ENCODE measurements at places on chromosomes 7 and 10.

DNA sequence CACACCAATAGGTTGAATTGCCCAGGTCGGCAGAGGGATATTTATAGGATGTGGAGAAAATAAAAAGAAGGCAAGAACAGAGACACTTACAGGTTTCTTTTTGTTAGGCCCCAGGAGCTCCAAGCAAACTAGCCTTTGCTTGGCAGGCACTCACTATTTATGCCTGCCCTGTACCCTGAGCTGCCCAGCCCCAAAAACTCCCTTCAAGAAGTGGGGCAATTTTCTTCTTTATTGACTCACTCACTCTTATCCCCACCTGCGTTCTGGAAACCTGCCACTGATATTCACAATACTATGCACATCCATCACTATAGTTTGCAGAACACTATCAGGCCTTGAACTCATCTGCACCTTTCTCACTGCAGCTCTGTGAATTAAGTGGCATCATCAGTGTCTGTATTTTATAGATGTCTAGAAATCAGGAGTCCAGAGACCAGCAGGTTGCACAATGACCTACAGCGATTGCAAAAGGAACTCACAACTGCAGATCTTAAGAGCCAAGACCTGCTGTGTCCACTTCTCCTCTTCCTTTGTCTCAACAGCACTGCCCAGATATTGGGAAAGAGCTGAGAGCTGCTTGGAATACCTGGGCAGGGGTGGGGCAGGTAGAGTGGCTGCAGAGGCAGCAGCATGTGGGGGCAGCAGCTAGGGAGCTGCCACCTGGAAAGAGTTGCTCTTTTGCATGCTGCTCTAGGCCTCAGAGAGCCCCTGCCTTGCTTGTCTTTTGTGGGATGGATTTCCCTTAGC lies at the start of gene SFTPD:
Gene SFTPD (minus strand): TSS at position 130 of the 747 bp plus-strand sequence. CDS start 2,446 bp downstream, outside the sequence.
- no peak for DNase-seq

DNA sequence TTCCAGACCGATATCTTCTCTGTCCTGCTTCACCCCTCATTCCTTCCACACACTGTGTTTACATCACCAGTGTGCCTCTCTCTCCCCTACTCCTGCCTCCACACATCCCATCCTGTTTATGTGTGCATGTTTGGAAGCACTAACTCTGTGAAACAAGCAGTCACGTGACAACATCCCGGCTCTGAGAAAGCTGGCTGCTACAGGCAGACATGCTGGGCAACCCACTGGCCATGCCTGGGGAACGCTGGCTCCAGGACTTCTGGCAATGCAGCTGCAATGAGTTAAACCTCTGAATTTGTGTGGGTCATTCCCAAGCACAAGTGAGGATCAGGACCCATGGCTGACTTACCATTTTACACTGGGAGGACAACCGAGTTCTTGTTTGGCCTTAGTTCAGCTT lies 74.0 kb downstream of the WNT2 start:
- no peak for DNase-seq

GRCh38 chr7:97771576-97771975 lies 39.7 kb downstream of the TAC1 start:
- no peak for DNase-seq

GRCh38 chr10:127150136-127150535 lies 46.3 kb downstream of the INSYN2A start:
- no peak for DNase-seq

DNA sequence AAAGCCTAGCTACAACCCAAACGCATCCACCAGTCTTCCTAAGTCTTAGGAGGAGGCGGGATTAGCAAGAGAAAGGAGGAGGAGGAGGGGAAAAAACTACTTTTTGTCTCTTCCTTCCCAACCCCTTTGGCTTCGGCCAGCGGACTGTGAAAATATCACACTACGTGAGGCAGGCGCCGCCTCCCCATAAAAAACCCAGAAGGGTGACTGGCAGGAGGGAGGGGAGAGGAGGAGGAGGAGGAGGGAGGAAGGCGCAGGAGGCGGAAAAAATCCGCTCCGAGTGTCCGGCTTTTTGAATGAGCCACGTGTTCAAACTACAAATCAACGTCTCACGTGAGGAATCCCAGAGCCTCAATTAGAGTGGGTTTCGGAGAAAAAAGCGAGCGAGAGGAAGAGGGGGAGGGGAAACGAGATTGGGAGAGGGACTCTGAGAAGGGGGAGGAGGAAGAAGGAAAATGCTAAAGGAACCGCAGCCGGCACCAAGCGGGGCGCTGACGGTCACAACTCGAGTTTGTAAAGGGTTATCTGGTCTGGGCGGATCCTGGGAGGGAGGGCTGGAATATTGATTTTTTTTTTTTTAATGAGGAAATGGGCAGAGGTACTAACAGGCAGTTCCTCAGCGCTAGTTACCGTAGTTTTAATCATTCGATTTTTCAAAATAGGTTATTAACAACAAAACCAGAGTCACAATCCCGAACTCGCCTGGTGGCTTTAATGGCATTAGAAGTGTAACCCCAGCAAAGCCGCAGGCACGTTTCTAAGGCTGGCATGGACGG lies at the start of gene IGF2BP3:
Gene IGF2BP3 (minus strand): TSS at position 162 of the 776 bp plus-strand sequence. CDS start 381 bp downstream, outside the sequence.
- DNase-seq = peak; percentile 58

- DNase-seq = no peak
Measured at GRCh38 chr7:46955531-46955930, 626.4 kb downstream of the TNS3 start.

DNA sequence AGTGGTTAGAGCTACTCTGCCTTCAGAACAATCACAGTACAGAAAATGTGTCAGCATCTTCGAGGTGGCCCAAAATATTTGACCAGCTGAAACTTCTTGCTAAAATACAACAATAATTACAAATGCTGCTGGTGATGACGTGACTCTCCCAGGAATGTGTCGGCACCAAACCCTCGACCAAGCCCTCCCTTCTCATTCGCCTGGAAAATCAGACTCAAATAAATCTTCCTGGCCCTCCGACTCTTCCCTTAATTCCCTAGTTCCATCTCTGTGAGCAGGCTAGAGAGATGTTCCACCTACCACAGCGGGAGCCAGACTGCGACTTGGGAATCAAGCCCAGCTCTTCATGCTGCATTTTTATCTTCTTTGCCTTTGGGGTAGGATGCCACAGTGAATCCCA lies 4.1 kb downstream of the PRSS2 start:
- DNase-seq = no peak

DNA sequence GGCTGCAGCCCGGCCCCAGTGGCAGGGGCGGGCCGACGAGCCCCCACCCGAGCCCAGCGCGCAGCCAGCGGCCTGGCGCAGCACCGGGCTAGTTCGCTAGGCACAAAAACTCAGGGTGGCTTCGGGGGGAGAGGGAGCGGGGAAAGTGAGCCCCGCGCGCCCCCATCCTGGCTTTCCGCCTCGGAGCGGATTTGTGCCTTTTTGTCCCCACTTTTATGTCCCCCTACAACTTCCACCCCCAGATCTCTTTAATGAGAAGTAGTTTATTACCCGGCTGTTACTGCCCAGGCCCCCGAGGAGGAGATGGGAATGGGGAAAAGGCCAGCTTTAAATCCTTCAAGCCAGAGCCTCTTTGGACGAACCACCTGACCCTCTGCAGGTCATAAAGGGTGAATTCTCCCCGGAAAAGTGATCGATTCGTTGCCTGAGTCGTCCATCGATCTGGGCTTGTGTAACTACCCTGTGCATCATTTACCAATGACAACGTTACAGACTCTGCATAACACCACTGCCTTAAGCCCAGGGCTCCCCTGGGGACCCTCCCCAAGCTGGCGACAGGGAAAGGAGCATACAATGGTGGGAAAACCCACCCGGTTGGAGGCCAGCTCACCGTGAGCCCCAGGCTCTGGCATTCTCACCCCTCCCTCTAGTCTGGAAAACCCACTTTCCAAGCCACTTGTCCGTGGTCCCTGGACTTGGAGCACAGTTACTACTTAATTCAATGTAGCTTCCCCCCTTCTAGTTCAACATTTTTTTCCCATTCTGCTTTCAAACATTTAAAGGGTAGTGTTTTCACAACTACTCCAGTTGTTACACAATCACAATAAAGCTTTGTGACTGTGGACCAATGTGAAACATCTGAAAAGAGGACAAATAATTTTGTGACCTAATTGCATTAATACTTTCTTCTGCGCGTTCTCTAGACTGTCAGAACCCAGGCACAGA lies 748 bp upstream of the SH3PXD2A start:
- no peak for DNase-seq

DNA sequence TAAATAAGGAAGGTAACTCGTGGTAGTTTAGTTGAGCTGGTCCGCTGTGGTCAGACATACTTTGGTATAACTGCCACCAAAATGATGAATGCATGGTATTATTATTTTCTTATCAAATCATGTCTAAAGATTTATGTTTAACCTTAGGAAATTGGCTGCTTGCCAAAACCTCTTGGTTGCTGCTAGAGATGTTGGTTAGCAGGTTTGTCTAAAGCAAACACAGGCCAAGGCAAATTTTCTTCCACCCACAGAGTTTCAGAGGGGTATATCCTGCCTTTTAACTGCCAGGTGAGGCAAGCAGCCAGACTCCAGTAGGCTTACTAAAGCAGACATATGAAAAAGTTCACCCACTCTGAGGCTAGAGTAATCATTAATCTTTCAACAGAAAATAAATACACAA lies 101.4 kb downstream of the SEMA3E start:
- no peak for DNase-seq

DNA sequence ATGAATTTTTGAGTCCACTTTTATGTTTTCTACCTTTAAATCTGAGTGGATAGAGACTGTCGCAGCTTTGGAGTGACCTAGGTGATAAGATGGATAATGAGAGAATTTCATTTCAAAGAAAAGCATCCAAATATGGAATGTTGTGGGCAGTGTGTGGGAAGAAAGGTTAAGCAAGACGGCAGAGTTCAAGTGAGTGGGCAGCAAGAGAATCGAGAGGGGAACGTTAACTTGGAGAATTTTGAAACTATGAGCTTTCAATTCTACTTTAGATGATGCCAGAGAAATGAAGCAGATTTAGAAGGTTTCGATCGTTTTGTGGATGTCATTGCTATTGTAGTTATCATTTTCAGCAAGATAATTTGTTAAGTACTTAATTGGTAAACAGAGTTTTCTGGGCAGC lies 73.0 kb downstream of the XRCC2 start:
- no peak for DNase-seq

DNA sequence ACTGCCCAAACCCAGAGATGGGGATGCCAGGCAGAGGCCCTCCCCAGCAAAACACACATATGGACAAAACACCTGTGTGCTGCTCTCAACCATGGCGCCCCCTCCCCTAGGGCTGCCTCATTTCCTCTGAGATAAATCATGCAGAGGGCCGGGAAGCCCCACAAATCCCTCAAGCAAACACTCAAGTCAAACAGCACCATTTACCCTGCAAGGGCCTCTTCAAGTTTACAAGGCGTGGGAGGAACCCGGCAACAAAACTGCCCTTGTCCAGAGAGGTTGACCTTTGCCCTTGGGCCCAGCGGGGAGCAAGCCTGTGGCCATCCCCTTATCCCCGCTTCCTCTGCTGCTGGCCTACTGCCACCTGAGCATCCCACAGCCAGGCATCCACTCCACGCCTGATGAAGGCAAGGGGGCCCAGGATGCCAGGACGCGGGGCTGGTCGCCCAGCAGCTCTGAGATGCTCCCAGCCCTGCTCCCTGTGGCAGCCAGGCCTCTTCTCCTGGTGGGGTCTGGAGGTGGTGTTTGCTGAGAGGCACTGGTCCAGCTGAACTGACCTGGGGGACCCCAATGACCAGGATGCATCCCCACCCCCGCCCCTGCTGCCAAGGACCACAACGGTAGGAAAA lies 77.4 kb downstream of the DLG5 start:
- no peak for DNase-seq

GRCh38 chr7:131056007-131056406 lies 271.7 kb upstream of the MKLN1 start:
- no peak for DNase-seq

GRCh38 chr10:71614946-71615345 lies 104.6 kb downstream of the C10orf105 start:
- DNase-seq = no peak

DNA sequence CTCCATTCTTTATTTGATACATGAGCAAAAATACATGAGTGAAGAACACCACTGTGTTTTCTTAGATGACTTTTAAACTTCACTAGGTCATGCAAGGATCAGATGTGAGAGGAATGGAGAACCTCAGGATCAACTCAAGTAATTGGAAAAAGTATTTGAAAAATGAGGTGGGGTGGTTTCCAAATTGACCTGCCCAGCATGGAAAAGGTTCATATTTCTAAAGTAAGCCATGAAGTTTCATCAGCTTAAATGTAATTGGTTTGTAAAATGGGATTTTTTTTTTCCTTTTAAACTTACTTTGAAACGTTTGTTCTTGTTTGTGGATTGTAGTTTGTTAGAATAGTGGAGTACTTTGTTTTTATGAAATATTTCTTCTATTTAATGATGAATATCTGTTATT lies 134.8 kb downstream of the MLLT10 start:
- no peak for DNase-seq

GRCh38 chr10:101354328-101355071 lies 535 bp downstream of the BTRC start:
- peak; percentile 71 for DNase-seq

DNA sequence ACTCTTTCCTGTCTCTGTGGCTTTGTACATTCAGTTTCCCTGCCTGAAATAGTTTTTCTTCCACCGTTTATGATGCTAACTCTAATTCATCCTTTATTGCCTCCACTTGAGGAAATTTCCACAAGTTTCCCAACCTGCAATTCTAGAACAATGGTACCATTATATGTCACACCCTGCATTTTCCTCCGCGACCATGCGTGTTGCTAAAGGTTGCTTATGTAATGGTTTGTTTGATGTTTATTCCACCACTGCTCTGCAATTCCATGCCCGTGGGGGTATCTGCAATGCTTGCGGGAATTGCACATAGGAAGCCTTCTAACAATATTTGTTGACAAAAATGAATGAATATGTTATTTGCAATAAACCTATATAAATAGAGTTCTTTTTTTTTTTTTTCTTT lies 69.5 kb upstream of the ST8SIA6 start:
- no peak for DNase-seq

- DNase-seq = no peak
Measured at GRCh38 chr7:47313564-47313963, 268.3 kb downstream of the TNS3 start.

DNA sequence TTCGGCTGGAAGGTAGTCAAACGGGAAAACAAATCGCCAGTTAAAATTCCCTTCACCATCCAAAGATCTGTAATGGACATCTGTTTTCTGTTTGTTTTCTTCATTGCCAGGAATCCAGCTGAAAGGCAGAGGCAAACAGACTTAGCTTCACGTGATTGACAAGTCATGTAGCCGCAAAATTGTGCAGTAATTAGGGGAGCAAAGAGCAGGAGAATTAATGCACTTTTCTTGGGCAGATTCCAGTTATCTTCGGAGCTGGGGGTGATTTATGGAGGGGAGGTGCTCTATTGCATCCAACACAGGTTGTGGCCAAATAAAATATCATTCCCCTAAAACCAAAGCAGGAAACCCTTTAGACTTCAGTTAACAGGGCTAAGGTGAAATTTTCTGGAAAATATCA lies 162.2 kb downstream of the MYOF start:
- no peak for DNase-seq

DNA sequence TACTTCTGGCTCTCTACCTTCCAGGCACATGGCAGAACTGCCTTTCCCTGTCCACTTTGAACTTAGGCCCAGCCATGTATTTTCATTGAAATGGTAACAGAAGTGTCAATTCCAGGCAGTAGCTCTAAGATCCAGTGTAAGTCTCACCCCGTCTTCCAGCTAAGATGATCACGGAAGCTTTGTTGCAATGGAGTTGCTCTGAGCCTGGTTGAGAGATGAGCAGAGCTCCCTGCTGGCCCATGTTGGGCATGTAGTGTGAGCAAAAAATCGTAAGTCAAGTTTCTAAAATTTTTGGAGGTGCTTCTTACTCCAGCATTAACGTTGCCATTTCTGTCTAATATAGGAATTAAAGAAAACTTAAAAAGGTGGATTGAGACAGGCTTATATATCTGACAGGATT lies 274.4 kb downstream of the IPMK start:
- no peak for DNase-seq

GRCh38 chr10:32577448-32577847 lies 131.5 kb downstream of the CCDC7 start:
- DNase-seq = no peak

- DNase-seq = no peak
Measured at GRCh38 chr10:95485056-95485844, 75.9 kb downstream of the SORBS1 start.
